Body of pancreas (tissue), 4 donors: ENCODE measurements at places on chromosomes 7 and 10. TPM values are rescaled to one million over a fixed set of nuclear protein-coding genes. Genes with fewer than 3 reads are reported as not detected.

The PAX2 gene
- total RNA-seq = under 0.01 TPM

The RELN gene
- total RNA-seq = 0.33 TPM

GRCh38 chr7:45126920-45127319 lies 15.4 kb upstream of the TBRG4 start:
- no peak for DNase-seq

The CCL26 gene
- not detected for total RNA-seq

DNA sequence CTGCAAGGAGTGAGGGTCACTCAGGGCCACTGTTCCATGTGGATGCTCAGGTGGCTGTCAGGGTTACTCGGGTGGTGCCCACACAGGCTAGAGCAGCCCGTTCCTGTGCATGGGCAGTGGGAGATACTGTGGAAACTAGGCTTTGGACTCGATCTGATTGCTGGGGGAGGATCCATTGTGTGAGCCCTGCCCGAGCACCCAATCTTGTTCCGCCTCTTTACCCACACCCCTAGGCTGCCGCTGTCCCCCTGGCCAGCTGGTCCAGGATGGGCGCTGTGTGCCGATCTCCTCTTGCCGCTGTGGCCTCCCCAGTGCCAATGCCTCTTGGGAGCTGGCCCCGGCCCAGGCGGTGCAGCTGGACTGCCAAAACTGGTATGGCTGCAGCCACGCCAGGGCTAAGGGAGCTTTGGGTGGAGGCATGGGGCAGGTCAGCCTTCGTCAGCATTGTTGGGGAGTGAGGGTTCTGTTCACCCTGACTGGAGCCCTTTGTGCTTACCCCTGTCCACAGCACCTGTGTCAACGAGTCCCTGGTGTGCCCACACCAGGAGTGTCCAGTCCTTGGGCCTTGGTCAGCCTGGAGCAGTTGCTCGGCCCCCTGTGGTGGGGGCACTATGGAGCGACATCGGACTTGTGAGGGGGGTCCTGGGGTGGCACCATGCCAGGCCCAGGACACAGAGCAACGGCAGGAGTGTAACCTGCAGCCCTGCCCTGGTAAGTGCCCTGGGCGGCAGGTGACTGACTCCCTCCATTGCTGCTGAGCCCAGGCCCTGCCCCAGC lies 12.4 kb upstream of the ZNF862 start:
- DNase-seq = no peak

- no peak for DNase-seq
These were observed 30.3 kb downstream of the ANKMY2 start for GRCh38 chr7:16615228-16615627.

DNA sequence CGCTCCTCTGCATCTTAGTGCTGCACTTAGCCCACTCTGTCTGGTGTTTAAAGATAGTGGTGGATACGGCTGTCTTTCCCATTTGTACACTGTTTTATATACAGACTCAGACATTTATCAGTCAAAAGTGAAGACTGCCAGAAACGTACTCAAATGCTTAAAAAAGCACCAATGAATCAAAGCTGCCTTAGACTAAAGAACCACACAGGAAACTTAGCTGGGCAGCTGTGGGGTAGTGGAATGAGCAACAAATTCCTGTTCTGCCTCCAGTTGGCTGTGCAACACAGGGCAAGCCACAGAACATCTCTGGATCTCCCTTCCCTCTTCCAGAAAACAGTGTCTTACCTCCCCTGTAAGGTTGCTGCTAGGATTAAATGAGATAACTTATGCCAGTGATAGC lies 76.0 kb downstream of the ATXN7L1 start:
- DNase-seq = no peak

The FBXO24 gene
- total RNA-seq = 1.8 TPM

- no peak for DNase-seq
These were observed 137.3 kb downstream of the ANLN start for GRCh38 chr7:36526863-36527548.

The TNPO3 gene
- total RNA-seq = 23.9 TPM

The MDFIC gene
- total RNA-seq = 12.5 TPM

The ACSM6 gene
- total RNA-seq = 9.6 TPM

The CLDN4 gene
- total RNA-seq = 76.8 TPM

DNA sequence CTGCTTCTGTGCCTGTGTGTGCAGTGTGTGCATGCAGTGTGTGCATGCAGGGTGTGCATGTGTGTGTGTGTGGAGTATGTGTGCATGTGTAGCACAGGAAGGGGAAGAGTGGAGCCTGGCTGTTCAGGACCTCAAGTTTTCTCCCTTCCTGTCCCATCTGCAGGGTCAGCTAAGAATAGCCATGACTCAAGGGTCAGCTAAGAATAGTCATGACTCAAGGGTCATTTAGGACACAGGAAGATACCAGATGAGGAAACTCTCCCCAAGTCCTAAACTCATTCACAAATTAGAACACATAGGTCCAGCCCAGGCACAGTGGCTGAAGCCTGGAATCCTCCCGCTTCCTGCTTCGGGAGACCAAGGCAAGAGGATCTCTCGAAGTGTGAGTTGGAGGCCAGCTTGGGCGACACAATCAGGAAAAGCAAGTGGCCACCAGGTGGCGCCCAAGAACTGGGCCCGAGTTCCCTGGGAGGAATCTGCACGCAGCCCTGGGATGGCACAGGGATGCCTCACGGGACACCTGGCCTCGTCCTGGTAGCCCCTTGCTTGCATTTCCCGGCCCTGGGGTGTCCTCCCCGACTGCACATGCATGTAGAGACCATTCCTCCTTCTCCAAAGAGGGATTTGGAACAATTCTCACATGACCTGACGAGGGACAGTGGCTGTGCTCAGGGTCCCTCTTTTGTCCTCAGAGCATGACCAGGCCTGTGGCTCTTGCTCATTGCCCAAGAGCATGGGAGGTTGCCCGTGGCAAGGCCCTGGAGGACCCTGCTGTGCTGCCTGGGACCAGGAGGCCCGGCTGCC lies 21.4 kb upstream of the VOPP1 start:
- peak; percentile 43 for DNase-seq

DNA sequence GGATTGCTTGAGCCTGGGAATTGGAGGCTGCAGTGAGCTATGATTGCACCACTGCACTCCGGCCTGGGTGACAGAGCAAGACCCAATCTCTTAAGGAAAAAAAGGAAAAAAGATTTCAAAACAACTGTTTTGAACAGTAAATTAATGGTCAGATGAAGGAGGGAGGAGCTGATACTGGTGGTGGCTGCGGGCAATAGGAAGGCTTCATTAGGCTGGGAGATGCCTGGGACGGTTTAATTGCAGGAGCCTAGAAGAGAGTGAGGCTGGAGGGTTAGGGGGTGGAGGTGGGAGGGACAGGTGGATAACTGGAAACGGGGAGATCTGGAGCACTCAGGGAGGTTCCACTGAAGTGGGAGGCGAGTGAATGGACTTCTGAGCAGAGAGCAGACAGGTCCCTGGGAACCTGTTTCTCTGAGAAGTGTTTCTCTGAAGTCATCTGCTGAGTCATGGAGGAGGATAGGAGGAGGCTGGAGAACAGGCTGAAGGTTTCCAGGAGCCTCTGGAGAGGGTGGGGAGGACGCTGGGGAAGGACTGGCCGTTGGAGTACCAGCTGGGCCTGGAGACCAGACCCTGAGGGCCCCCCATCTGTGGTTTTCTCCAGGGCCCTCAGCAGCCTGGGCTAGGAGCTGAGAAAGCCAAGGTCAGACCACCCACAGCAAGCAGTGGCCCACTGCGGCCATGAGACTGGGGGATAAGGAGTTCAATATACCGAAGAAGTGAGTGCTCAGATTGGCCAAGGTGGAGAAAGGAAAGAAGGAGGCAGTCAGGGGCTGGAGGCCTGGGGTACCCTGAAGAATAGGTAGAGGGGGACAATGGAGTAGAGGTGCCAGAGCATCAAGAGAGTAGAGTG lies 14.4 kb upstream of the YWHAG start:
- DNase-seq = no peak

DNA sequence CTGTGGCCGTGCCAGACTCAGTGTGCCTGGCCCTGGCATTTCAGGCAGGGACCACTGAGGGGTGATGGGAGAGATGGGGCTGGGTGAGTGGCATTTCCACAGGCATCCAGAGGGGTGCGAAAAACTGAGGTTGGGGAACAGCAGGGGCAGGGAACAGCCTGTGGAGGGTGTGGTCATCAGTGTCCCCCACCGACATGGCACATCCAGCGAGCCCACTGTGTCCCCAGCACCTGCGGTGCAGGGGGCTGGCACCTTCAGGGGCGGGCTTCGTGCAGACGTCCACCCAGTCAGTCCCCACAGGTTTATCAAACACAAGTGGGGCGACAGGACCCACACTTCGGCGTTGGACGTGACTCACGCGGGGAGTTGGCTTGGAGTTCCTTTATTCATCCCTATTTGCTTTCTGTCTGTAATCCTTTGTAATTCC lies 14.8 kb downstream of the CUX1 start:
- DNase-seq = no peak

The GPR37 gene
- 2.6 TPM for total RNA-seq

DNA sequence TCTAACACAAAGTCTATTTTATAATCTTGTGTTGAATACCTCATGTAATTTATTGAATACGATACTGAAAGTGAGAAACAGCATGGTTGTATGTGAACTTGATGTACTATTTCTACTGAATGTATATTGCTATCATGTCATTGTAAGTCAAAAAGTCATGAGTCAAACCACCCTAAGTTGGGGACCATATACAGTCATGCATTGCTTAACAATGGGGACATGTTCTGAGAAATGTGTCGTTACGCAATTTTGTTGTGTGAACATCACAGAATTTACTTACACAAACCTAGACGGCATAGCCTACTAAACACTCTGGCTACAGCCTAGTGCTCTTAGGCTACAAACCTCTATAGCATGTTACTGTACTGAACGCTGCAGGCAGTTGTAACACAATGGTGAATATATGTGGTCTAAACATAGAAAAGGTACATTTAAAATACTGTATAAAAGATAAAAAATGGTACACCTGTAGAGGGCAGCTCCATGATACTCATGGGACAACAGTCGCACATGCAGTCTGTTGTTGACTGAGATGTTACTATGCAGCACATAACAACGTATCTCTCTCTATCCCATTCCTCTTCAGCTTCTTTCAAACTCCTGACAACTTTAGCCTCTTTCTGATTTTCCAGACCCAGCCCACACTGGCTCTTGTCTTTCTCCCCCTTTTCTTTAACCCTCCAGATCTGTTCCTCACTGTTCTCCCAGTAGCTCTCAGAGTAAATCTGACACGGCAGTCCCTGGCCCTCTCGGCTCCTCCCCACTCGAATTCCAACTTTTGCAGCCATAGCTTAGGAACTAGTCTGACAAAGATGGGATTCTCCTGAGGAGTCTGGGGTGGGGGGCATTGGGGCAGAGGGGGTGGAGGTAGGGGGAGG lies 90.1 kb downstream of the SNX10 start:
- DNase-seq = no peak

The LRRD1 gene
- not detected for total RNA-seq

The TMEM225B gene
- total RNA-seq = 0.52 TPM

- no peak for DNase-seq
These were observed 799 bp downstream of the KCNK18 start for GRCh38 chr10:117198088-117198487.

The ANKRD7 gene
- total RNA-seq = not detected

The IGFBP1 gene
- total RNA-seq = 0.99 TPM

- DNase-seq = no peak
These were observed 12.9 kb downstream of the ZYX start for GRCh38 chr7:143394068-143394467.

The TYSND1 gene
- total RNA-seq = 16.2 TPM

- no peak for DNase-seq
These were observed 30.2 kb upstream of the IKZF1 start for GRCh38 chr7:50274361-50274760.

DNA sequence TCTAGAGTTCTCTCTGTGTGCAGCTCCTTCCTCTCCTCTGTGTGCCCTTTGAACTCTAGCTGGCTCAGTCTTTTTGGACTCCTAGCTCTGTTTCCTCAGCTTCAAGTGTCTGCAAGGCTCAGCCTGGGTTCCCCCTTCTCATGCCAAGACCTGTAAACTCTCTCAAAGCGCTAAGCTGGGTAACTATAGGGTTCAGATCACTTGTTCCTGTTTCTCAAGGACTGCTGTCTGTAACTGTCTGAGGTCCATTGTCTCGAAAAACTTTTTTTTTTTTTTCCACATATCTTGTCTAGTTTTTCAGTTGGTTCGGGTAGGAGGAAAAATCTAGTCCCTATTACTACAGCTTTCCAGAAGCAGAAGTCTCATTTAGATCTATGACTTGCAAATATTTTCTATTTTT lies 46.6 kb upstream of the PPP1R17 start:
- DNase-seq = no peak

DNA sequence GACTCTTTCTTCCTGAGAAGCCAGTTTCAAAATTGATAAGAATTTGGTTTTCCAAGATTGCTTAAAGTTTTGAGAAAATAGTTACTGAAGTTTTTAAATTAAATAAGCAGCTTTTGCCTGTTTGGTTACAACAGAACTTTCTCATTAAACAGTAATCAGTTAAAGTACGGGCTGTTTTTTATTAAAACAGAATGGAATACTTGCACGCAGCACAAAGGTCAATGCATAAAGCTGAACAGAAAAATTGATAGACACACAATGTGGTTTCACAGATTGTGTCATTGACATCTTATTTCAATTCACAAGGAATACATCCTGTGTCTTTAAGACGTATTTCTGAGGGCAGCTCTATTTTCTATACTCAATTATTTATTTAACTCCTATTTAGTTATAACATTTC lies 192.2 kb downstream of the PRKG1 start:
- no peak for DNase-seq

- DNase-seq = no peak
These were observed 68.0 kb downstream of the SEPTIN14 start for GRCh38 chr7:55794527-55794926.

DNA sequence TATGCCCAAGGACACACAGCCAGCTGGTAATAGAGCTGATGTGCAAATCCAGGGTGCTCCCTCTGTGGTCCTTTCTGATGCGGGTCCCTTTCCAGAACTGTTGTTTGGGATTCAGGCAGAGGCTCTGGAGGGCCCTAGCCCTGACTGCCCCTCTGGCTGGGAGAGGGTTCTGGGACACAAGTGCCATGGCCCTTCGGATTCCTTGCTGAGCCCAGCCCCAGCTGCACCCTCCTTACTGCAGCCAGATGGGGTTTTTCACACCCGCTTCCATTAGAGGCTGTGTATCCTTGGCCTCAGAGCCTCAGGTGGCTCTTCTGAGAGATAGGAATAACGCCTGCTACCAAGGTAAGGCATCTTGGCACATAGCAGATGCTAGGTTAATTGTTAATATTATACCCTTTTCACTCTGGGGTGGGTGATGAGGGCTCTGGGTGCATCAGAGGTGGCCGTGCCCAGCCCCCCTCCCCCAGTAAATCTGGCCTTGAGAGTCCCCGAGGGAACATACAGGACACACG lies 89.8 kb upstream of the LRRC4 start:
- no peak for DNase-seq

- no peak for DNase-seq
These were observed 63.0 kb downstream of the CUL1 start for GRCh38 chr7:148761499-148762278.

The AVL9 gene
- 15.3 TPM for total RNA-seq
